ENCODE measurements at places on chromosomes 5 and 9.

- DNase-seq: peak; percentile 29
Observed at GRCh38 chr9:121510766-121511550, 11.3 kb upstream of the GGTA1 start.

DNA sequence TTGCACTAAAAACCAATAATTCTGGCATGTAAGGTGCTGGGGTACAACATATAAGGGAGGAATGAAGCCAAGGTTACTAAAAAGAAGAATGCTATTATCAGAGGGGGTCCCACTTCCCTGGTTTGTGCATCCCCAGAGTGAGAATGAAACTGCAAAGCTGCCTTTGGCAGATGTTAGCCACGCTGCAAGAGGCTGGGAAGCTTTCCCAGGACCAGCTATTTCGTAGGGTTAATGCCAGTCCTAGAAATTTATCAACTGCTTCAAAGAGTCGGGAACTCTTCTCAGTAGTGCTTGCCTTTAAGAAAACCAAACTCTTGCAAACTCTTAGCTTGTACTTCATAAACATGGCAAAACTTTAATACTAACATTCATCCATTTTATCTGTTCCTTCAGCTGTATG lies 87.5 kb upstream of the NR5A1 start:
- DNase-seq: no peak

DNA sequence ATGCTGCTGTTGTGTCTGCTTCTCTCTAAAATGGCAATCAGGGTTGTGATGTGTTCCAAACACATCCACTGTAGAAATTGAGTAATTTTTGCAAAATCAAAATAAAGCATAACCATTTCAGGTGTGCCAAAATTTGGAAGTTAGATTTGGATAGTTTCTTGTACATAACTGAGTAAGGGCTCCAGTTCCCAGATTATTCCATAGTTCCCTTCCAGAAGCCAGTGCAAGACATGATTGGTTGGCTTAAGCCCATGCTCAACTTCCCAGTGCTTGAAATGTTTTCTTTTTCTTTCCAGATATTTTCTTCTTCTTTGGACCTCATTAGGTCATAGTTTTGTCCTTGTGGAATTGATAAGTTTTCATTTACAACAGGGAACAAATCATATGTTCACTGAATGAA lies 64.2 kb downstream of the SNCAIP start:
- DNase-seq: no peak

DNA sequence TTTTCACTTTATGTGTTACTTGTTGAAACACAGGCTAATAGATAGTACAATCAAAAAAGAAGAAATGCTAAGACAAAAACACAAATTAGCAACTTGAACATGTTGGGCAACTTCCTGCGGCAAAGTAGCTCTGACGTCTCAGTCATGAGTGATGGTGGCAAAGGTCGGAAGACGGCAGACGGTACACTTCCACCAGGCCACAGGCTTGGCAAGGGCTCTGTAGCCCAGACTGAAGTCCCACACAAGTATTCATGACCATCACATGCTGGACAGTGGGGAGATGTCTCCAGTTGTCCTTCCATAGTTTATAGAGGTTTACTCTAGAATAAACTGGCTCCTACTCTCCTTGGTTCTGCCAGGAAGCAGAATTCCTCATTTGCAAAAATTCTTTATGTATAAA lies 831.3 kb downstream of the MTRR start:
- peak; percentile 44 for DNase-seq

GRCh38 chr5:106843812-106844416 lies 826.8 kb downstream of the EFNA5 start:
- DNase-seq: no peak

DNA sequence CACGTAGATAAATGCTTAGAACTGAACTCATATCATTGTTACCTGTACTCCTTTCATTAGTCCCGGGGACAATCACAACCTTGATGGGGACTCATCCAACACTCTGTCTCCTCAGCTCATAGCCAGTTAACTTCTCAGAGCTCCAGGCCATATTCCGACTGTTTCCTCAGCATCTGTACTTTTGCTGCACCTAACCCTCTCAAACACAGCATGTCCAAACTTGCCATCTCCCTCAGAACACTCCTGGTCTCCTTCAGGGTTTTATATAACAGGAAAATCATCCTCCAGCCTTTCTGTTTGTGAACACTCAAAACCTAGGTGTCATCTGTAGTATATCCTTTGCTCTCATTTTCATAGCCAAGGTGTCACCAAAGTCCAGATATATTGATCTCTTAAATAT lies 150.5 kb downstream of the CDH6 start:
- DNase-seq: no peak

DNA sequence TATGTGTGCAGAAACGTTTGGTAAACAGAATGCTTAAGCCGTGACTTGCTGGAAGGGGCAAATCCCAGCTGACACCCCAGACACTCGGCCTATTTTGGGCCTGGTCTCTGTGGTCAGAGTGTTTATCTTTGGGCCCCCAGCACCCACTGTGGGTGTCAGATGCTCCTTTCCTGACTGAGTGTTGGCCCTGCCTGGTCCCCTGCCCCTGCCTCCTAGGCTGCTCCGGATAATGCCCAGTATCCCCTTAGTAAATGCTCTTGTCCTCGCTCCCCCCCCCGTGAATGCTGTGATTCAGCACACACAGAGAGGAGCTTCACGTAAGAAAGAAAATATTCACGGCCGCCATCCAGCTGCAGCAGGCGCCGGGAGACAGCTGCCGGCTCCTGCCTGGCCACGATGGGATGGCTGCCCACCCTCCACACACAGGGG lies 11.3 kb upstream of the ANGPTL2 start:
- DNase-seq: peak; percentile 70

DNA sequence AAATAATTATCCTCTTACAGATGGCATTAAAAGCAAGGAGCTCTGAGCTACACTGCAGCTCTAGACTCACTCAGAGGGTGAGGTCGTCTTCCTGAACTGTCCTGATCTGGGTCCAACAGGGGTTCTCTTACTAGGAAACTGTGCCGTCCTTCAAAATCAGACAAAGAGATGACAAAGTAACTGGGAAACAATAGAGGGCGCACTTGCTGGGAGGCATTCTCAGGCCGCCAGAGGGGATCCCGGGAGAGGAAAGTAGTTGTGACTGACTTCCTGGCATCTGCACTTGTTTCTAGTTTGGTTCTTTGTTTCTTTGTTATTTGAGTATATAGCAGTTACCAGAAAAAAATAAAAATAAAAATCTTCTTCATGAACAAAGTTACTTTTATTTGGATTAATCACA lies 142.9 kb upstream of the MSX2 start:
- no peak for DNase-seq

GRCh38 chr9:8484597-8485191 lies 685.1 kb upstream of the DMAC1 start:
- DNase-seq: no peak

GRCh38 chr9:129126749-129127618 lies 15.8 kb downstream of the PTPA start:
- no peak for DNase-seq

GRCh38 chr9:106613250-106613737 lies 249.7 kb upstream of the ZNF462 start:
- DNase-seq: no peak

DNA sequence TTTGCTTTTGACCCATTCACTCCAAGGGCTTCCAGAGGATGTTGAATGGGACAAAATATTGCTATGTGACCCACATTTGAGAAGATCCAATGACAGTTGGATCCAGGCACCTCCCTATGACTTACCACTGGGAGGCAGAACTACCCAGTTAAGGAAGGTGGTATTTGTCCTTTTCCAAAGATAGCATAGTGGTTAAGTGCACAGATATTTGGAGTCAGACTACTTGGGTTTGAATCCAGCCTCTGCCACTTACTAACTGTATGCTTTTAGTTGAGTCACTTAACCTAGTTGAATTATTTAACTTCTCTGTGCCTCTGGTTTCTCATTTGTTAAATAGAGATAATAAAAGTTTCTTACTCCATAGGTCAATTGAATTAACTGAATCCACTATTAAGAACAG lies 74.5 kb upstream of the PALM2AKAP2 start:
- DNase-seq: peak; percentile 13

- DNase-seq: no peak
Observed at GRCh38 chr5:25993701-25994100, 1044.7 kb downstream of the CDH9 start.

DNA sequence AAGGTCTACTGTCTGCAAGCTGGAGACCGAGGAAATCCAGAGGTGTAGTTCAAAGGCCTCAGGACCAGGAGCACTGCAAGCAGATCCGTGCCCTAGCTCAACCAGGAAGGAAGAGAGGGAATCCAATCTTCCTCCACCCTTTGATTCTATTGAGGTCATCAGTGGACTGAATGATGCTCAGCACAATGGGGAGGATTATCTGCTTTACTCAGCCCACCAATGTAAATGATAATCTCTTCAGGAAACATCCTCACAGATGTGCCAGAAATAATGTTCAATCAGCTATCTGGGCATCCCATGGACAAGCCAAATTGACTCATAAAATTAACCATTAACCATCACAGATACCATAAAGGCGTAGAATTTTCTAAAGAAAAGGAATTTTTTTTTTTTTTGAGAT lies 92.0 kb downstream of the BASP1 start:
- no peak for DNase-seq

GRCh38 chr9:84366683-84367082 lies 26.1 kb upstream of the SLC28A3 start:
- DNase-seq: no peak

GRCh38 chr9:7690014-7690413 lies 109.6 kb downstream of the DMAC1 start:
- no peak for DNase-seq

Data from AG08396 (cell line).